AG04450 (cell line): ENCODE measurements at places on chromosomes 3 and 15. TPM values are rescaled to one million over a fixed set of nuclear protein-coding genes. Genes with fewer than 3 reads are reported as not detected.

WWTR1 gene
- 161 and 164 TPM in 2 replicates for polyA plus RNA-seq

GRCh38 chr3:20073683-20074082, 33.4 kb downstream of the KAT2B start:
- DNase-seq = no peak

LRRFIP2 gene
- 40.8 and 52.7 TPM in 2 replicates for polyA plus RNA-seq

- DNase-seq = no peak
Measured at GRCh38 chr3:176794406-176794805, 402.9 kb downstream of the TBL1XR1 start.

WNT5A gene
- 168 and 203 TPM in 2 replicates for polyA plus RNA-seq

SPTBN5 gene
- 0.14 and 0.30 TPM in 2 replicates for polyA plus RNA-seq

- no peak for DNase-seq
Measured at GRCh38 chr3:124786511-124787241, 56.4 kb downstream of the UMPS start.

DNA sequence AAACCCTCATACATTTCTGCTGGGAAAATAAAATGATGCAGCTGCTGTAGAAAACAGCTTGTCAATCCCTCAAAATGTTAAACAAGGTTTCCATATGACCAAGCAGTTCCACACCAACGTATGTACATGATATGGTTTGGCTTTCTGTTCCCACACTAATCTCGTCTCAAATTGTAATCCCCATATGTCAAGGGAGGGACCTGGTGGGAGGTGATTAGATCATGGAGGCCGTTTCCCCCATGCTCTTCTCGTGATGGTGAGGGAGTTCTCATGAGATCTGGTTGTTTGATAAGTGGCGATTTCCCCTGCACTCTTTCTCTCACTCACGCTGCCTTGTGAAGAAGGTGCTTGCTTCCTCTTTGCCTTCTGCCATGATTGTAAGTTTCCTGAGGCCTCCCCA, 100.6 kb upstream of the SLC24A5 start:
- DNase-seq = no peak

DNA sequence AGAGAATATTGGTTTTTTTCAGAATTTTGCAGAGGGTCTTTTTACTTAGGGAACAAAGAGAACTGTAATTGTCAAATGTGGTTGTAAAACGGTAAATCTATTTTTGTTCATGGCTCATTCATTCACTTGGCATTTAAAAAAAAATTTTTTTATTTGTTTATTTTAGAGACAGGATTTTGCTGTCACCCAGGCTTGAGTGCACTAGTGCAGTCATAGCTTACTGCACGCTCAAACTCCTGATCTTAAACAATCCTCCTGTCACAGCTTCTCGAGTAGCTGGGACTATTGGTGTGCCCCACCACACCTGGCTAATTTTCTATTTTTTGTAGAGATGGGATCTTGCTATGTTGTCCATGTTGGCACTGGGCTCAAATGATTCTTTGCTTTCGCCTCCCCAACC, 301.8 kb downstream of the LPP start:
- DNase-seq = no peak

DNA sequence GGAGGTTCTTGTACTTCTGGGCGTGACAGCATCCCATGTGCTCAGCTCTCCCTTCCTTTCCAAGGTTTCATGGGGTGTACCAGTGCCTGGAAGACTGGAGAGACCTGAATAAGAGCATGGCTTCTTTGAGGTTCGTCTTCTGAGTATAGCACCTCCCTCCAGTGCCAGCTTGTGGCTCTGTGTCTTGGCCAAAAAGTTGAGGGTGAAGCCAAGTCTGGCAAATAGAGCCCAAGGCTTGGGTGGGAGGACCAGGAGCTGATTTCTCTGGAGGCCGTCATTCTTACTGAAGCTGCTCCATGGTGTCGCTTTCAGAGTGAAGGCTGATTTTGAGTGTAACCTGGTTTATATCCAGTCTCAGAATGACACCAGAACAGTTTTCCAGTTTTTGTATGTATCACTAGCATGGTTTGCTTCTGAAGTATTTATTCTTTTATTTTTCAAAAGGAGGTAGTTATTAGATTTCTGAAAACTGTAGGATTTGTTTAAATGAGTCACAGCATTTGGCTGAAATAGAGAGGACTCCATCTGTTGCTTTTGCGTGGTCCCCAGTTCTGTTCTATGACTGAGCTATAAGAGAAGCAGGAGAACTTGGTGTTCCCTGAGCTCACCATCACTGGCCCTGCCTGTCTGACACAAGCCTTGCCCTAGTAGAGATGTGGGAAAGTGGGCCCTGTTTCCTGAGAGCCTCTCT, 47.2 kb downstream of the BSN start:
- no peak for DNase-seq

GRCh38 chr3:184030536-184030935, 1.0 kb upstream of the HTR3D start:
- DNase-seq = no peak
